ENCODE measurements at places on chromosomes 3 and 15.

- DNase-seq: no peak
Measured at GRCh38 chr15:84953726-84954125, 27.9 kb upstream of the PDE8A start.

GRCh38 chr3:94520364-94520763 lies 457.5 kb downstream of the NSUN3 start:
- DNase-seq: no peak

- DNase-seq: peak; percentile 7
Measured at GRCh38 chr15:81939604-81940440, 106.0 kb downstream of the MEX3B start.

- no peak for DNase-seq
Measured at GRCh38 chr3:126621171-126621570, 33.8 kb downstream of the TXNRD3 start.

- DNase-seq: no peak
Measured at GRCh38 chr3:98894791-98895576, 6.5 kb downstream of the DCBLD2 start.

DNA sequence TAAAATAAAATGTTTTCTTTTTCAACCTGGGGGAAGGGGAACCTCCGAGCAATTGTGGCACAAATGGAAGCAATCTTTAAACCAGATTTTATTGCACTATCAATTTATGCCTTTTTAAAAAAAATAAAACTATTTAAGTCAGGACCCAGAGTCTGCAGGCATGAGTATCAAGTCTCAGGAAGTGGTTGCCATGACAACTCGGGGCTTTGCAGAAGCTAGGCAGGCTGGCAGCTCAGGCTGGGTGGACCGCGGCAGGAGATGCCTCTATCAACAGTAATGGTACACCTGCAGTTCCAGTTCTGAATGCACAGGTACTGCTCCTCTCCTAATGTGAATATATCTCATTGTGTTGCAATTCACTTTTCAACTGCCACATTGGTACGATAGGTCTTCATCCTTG lies 447.7 kb downstream of the GABRG3 start:
- DNase-seq: peak; percentile 85

GRCh38 chr3:194137506-194138474 lies 1.8 kb downstream of the HES1 start:
- DNase-seq: peak; percentile 80
